ENCODE measurements at places on chromosomes 13 and 19.
A peak's percentile ranks its signal among the peaks of the same experiment; 100 is the strongest.

DNA sequence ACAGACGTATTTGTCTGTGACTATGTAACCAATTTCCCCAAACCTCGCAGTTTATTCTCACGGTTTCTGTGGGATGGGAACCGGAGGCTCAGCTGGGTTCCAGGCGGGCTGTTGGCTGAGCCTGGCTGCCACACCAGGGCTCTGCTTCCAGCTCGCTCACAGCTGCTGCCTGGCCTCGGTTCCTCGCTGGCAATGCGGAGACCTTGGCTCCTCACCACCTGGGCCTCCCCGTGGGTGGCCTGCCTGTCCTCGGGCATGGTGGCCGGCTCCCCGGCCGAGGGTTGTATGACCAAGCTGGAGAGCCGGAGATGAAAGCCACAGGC is 218.9 kb upstream of the MAB21L1 start:
- no peak for DNase-seq

DNA sequence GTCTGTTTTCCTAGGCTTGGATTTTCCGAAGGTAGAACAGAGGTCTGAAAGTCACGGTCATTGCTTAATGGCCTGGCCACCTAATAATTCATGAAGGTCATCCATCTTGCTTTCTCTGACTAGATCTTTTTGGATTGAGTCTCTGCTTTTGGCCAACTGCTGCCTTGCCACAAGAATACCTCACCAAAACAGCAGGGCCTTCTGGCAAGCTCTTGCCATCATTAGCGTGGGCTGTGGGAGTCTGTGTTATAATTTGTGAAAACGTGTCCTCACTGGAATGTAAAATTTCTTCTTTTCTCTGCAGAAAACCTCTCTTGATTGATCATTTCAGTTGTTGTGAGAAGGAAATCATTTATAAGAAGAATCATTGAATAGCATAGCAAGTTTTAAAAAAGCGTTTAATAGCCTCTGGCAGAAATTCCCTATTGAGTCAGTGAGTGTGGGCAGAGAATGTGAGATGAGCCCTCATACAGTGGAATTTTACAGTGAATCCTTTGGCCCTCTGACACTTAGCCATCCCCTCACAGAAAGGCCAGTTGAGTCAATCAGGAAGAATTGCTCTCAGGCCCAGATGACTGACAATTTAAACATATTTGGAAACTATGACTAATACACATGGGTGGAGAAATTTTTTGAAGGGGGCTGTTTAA is 43.2 kb upstream of the ERICH6B start:
- DNase-seq = peak; percentile 8

- no peak for DNase-seq
These were observed 1.2 kb downstream of the CGB7 start for GRCh38 chr19:49056101-49056901.

DNA sequence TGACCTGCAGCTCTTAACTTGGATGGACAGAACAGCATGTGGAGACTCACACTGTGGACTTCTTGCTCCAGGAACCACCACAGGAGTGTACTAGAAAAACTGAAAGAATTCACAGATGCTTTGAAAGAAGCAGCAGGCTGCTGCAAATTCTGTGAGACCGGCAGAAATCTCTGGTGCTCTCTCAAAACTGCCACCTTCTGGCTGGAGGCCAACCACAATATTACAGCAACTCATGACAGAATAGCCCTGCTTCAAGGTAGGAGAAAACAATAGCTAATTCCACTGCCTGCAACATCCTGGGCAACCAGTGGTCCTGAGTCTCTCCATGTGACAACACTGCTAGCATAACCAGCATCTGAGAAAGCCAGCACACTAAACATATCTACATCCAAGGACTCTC is 26.9 kb downstream of the CDK8 start:
- no peak for DNase-seq

GRCh38 chr19:8512115-8512967 is 1.6 kb downstream of the ZNF414 start:
- DNase-seq = no peak

- DNase-seq = no peak
These were observed 27.1 kb downstream of the FAM216B start for GRCh38 chr13:42808341-42808940.

DNA sequence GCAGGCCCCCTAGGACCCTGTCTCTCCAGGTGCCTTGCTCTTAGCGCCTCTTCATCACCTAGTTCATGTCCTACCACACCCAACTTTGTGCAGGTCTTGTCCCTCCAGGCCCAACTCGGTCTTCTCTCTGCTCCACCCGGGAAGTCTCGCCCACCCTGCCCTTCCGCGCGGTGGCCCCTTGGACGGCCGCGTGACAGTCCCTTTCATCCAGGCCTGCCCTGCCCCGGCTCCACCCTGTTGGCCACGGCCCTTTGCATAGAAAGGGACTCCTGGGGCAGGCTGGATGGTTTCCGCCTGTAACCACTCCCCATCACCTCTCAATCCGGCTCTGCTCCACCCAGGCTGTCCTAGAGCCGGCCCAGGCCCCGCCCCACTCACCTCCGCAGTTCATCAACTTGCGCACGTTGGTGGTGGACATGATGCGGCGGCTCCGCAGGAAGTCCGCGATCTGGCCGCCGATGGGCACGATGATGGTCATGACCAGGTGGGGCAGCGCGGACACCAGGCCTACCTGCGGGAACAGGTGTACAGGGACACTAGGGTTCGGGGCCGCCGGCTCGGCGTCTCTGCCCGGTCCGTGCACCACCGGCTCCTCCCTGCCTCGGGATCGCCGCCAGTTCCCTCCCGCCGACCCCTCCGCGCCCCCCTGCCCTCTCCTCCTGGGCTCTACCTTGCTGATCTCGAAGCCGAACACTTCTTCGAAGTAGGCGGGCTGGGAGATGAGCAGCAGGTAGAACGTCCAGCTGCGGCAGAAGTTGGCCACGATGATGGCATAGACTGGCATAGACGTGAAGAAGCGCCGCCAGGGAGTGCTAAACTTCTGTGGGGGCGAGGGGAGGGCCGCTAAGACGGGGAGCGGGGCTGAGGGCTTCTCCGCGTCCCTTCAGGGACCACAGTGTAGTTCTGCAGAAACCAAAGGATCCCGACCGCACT is 7.2 kb downstream of the GFY start:
- DNase-seq = no peak

- DNase-seq = no peak
These were observed 161.6 kb downstream of the NDFIP2 start for GRCh38 chr13:79642596-79642995.

DNA sequence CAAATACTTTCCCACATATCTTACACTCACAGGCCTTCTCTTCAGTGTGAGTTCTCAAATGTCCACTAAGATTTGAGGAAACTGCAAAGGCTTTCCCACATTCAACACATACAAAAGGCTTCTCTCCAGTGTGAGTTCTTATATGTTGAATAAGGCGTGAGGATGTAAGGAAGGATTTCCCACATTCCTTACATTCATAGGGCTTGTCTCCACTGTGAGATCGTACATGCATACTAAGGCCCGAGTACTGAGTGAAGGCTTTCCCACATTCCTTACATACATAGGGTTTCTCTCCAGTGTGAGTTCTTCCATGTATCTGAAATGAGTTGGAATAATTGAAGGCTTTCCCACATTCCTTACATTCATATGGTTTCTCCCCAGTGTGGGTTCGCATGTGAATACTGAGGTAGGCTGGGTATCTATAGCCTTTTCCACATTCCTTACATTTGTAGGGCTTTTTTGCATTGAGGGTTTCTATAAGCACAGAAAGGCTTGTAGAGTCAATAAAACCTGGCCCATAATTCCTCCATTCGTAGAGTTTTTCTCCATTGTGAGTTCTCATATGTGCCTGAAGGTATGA is 9.6 kb downstream of the ZNF426 start:
- no peak for DNase-seq

GRCh38 chr19:38656171-38656981 is 8.9 kb downstream of the ACTN4 start:
- DNase-seq = no peak

GRCh38 chr19:35204799-35205732 is 23.5 kb downstream of the FAM187B start:
- no peak for DNase-seq

DNA sequence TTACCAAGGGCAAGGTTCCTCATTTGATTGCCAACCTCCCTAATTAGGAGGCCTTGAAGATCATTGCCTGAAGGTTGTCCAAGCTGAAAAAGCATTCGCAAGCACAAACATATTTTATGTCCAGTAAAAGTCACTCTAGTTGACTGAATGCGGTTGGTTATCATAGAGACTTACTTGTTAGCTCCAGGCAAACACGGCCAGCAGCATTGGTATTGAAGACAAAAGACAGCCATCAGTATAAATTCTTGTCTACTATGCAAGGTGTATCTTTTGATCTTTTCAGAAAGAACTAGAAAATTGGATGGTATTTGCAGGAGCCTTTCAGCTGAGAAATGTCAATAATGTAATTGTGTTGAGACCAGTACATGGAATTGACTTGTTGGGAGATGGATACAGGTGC is 129.9 kb downstream of the GPC6 start:
- DNase-seq = no peak

GRCh38 chr19:52536448-52536800 is 9.0 kb downstream of the ZNF808 start:
- DNase-seq = no peak

- DNase-seq = no peak
These were observed 23.4 kb upstream of the MBNL2 start for GRCh38 chr13:97198753-97199152.

- DNase-seq = no peak
These were observed 24.7 kb downstream of the ZNF136 start for GRCh38 chr19:12187625-12188024.

DNA sequence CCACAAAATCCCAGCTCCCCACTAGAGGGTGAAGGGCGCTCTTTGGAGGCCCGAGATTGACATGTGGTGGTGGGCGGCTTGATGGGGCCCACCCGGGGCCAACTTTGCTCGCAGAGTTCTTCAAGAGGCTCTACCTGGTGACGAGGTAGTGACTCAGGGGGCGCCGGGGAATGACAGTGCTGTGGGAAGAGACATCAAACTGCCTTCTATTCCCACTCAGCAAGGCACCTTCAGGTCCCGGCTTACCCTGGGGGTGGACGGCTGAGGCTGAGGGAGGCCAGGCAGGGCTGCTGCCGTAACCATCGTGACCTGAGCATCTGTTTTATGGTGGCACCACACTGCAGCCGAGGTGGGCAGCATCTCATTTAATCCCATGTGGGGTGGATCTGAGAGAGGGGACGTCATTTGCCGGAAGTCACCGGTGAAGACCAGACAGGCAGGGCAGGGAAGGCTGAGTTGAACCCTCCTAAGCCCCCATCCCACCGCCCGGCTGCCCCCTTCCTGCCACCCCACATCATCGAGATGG is 1.6 kb downstream of the LINGO3 start:
- no peak for DNase-seq

GRCh38 chr13:100940658-100941057 is 266.1 kb upstream of the TMTC4 start:
- no peak for DNase-seq

DNA sequence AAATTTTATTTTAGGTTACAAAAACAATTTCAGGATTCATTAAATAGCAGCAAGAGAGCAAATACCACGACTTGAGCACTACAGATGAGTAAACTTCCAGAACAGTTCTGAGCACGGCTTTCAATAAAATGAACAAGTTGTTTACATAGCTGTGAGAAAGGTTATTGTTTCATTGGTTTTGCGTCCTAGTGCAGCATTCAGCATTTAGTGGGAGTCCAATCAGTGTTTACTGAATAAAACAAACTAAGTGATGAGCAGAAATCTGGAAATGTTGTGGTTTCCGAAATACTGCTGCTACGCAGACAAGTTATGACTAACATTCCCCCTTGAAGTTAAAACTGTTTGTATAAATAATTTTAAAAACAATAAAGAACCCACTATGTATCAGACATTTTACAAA is 251.5 kb upstream of the STARD13 start:
- DNase-seq = peak; percentile 49

DNA sequence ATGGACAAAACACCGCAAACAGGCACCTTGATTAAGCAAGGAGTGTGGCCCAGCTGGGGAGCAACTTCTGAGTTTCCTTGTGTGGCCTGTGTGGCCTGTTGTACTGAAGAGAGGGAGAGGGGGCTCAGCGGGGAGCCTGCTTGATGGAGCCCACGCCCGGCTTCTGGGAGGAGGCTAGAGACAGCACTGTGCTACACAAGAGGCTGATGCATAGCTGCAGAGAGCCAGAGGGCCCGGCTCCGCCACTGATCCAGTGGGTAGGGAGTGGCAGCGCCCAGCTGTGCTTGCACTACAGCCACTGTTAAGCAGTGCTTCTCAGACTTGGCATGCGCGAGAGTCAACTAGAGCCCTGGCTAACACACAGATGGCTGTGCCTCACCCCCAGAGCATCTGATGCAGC is 19.0 kb downstream of the LYL1 start:
- no peak for DNase-seq

- no peak for DNase-seq
These were observed 62.3 kb downstream of the ITGBL1 start for GRCh38 chr13:101514695-101515275.

DNA sequence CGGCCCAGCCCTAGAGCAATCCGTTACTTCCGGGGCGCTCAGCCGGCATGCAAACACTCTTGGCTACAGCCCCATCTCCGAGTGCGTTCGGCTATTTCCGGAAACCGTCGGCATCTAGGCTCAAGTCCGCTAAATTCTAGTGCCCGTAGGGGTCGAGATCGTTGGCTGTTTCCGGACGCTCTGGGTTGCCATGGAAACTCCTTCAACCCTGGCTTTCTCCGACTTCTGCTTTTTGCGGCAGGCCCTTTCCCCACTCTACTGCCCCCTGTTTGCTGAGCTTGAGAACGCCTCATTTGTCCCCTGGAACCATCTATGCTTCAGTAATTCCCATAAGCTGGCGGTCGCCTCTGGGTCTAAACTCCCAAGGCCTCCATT is 534 bp upstream of the PIK3R2 start:
- DNase-seq = peak; percentile 89

GRCh38 chr19:21483589-21484170 is 21.7 kb upstream of the ZNF429 start:
- DNase-seq = no peak

DNA sequence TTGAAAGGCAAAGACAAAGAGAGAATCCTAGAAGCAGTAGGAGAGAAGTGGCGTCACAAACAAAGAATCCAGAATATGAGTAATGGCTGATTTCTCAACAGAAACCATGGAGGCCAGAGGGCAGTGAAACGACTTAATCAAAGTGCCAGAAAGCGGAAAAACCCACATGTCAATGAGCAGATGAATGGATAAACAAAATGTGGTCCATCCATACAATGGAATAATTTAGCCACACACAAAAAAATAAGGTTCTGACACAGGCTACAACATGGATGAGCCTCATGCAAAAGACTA is 52.2 kb upstream of the RANBP3 start:
- peak; percentile 63 for DNase-seq

GRCh38 chr19:48738557-48739403 is 1.6 kb downstream of the RASIP1 start:
- no peak for DNase-seq

- DNase-seq = no peak
These were observed at the start of gene HS6ST3 for GRCh38 chr13:96089749-96090239. TSS of gene HS6ST3 (plus strand) at chr13:96090107.
